ENCODE measurements at places on chromosomes 2 and 18.

DNA sequence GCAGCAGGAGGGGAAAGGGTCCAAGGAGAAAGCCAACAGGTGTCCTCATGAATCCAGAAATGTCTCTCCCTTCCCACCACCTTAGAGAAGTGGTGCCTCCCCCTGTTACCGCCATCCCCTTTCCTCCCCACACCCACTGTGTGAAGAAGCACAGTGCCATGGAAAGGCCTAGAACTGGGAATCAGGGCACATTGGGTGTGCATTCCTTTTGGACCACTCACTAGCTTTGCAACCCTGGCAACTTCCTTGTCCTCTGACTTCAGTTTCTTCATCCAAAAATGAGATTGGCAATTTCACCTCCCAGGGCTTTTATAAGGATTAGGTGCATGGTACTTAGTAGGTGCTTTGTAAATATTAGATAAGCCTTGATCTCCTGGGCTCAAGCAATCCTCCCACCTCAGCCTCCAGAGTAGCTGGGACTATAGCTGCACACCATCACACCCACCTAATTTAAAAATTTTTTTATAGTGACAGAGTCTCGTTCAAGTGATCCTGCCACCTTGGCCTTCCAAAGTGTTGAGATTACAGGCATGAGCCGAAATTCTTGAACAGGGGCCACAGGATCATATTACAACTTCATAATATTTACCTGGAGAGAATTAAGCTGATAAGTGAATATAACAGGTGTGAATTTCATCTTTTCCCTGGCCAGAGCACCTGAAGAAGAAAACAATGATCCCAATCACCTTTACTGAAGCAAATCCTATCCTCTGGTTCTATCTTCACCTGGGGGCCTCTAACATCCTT is 97.9 kb upstream of the TAF1B start:
- DNase-seq = no peak

DNA sequence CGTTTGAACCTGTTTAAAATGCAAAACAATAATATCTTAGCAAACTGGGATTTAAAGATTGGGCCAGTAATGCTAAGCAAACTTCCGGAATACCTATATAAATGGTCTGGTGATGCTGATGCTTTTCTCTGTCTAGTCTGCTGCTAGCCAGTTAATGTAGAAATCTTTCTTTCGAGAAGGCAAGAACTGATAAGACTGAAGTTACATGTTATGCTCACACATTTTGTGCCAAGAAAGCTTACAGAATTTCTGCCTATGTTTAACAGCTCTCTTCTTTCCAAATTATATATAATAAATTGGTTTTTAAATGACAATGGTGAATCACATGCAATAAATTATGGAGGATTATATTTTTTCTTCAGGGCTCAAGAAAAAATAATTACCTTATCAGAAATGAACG is 37.9 kb downstream of the GCA start:
- no peak for DNase-seq

- DNase-seq = no peak
These were observed 4.9 kb downstream of the KLHL30 start for GRCh38 chr2:238143239-238143951.

GRCh38 chr2:189249901-189250300 is 70.3 kb upstream of the COL5A2 start:
- no peak for DNase-seq

DNA sequence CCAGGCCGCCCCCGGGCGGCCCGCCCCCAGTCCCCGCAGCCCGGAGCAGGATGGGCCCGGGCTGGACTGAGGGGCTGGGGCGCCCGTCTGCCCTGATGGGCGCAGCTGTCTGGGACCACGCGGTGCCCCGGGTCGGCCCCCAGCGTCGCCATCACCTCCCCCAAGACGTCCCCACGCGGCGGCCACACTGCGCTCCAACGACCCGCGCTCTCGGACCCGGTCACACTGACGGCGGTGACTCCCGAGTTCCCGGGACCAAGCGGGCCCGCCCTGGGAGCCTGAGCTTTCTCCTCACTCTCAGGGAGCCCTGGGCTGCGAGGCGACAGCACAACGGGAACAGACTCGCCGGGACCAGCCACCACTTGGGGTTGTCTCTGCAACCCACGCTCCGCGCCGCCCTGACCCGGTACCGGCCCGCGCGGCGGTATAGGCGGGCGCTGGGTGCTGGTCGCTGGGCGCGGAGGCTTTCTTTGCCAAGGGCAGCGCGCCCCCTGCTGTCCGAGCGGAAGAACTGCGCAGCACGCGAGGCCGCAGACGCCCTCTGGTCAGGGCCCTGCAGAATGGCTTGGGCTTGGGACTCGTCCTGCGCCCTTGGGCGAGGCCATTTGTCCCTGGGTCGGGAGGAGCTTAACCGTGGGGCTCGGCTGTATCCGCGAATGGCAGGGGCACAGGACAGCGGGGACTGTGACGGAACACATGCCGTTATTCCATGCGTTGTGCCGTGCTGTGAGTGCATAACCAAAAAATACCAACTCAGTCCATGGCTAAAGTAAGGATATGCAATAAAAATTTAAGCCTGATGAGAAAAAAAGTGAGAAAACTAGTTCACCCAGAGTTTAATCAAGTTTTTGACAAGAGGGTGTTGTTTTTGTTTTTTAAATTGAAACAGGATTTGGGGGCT is 54.8 kb upstream of the ANKRD62 start:
- peak; percentile 24 for DNase-seq

- no peak for DNase-seq
These were observed 316.8 kb upstream of the POU3F3 start for GRCh38 chr2:104537116-104537515.

- no peak for DNase-seq
These were observed 89.9 kb upstream of the CDCA7 start for GRCh38 chr2:173264603-173265366.

DNA sequence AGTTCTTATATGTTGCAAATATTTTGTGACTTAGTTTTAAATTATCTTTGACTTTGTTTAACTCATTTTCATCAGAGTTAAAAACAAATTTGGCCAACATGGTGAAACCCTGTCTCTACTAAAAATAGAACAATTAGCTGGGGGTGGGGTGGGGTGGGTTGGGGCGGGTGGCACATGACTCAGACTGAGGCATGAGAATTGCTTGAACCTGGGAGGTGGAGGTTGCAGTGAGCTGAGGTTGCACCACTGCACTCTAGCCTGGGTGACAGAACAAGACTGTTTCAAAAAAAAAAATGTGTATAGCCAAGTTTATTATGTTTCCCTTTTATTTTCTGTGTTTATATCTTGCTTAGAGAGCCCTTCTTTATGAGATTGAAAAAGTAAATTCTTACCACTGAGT is 14.2 kb upstream of the LIPG start:
- DNase-seq = no peak

DNA sequence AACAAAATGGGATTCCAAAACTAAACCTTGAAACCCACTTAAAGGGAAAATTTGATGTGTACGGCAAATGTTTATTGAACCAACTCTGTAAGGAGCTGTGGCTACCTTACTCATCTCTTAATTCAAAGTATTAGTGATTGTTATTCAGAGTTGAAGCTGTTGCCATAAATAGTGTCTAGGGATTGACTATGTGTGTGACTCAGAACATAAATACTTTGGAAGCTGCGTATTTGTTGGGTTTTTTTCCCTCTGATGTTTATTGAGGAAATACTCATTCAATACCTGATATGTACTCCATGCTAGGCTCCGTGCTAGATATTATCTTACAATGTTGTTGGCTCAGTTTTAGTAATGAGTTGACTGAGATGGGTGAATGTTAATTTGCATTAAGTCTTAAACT is 90.4 kb downstream of the PTRHD1 start:
- peak; percentile 56 for DNase-seq

DNA sequence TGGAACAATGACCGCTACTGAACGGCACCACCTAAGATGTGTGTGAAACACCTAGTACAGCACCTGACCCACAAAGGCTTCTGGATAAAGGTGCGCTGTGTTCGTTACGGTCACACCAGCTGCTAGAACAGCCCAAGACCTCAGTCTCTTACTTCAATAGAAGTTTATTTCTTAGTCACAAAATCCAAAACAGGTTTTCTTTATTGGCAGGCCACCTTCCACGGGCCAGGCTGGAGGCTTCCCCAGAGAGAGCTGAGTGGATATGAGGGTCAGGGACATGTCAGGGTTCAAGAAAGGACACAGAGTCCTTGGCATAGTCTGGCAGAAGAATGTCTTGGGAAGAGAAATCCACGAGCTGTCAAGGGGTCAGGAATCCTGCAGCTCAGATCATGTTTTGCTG is 92.2 kb downstream of the COL6A3 start:
- DNase-seq = no peak

DNA sequence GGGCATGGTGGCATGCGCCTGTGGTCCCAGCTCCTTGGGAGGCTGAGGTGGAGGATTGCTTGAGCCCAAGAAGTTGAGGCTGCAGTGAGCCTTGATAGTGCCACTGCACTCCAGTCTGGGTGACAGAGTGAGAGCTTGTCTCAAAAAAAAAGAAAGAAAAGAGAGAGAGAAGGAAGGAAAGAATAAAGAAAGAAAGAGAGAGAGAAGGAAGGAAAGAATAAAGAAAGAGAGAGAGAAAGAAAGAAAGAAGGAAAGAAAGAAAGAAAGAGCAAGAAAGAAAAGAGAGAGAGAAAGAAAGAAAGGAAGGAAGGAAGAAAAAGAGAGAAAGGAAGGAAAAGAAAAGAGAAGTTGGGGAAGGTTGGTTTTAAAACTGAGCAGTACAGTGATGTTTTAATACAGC is 49.0 kb upstream of the ACSL3 start:
- DNase-seq = no peak

All from fibroblast of skin of left biceps (primary cell).